Osteoblast (primary cell): ENCODE measurements at places on chromosomes 11 and 22. TPM values are rescaled to one million over a fixed set of nuclear protein-coding genes. Genes with fewer than 3 reads are reported as not detected.

DNA sequence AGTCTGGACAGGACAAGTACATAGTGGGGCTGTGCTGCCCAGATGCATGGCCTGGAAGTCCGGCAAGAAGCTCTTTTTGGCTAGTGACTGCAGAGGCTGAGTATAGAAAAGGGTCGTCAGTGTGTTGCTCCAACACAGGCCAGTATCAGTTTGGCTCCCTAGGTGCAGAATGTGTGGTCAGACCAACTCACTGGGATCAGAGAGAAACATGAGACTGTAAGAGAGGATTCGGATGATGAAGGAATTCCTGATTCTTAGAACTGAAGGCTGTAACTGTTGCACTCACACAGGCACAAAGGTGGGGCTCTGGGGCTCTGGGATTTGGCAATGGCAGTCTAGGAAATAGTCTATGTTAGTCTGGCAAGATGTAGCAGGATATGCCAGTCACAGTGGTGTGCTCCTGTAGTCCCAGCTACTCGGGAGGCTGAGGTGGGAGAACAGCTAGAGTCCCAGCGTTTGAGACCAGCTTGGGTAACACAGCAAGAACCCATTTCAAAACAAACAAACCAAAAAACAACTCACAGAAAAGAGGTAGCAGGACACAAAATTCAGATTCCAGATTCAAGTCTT, 11.1 kb upstream of the UPB1 start:
- H3K4me3 ChIP-seq: no peak overlapping the region
- no peaks in the 10 kb centered on the region for H3K27me3 ChIP-seq
- H3K27ac ChIP-seq: no peak overlapping the region
- H3K4me1 ChIP-seq: peaks cover 31% of the 10 kb centered on the region
- no peaks in the 10 kb centered on the region for H3K36me3 ChIP-seq
- no peak for DNase-seq

MYBPC3 gene
- total RNA-seq: not detected in 2 replicates

DNA sequence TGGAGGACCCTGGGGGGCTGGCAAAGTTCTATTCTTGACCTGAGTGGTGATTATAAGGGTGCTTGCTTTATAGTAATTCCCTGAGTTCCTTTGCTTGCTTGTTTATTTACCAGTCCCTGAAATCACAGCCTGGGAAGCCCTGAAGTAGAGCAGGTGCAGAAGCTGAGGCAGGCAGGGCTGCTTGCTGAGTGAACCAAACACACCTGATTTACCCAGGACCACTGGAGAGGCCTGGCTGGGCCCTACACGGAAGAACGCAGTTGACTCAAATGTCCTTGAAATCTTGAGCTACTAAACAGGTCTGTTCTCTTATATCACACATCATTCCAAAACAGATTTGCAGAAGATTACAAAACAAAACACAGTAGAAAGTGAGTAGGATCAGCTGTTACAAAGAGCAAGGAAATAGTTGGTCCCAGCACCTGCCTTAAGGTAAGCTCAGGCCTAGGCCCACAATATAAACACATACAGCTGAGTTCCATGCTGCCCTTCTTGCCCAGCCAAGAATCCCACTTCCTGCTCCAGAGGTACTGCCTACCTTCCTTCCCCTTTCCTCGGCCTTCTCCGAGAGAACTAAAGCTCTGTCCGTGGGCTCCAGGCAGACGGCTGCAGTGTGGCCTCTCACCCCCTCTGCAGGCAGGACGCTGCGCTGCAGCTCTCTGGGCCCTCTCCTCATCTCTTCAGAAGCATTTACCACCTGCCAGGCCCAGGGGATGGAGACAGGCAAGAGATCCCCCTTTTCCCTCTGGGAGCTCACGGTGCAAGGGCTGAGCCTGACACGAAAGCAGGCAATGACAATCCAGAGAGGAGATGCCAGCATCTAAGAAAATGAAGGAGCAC, 46.1 kb upstream of the SCUBE2 start:
- H3K4me3 ChIP-seq: no peak overlapping the region
- no peak overlapping the region for H3K27ac ChIP-seq
- H3K36me3 ChIP-seq: peaks cover 48% of the 10 kb centered on the region

DNA sequence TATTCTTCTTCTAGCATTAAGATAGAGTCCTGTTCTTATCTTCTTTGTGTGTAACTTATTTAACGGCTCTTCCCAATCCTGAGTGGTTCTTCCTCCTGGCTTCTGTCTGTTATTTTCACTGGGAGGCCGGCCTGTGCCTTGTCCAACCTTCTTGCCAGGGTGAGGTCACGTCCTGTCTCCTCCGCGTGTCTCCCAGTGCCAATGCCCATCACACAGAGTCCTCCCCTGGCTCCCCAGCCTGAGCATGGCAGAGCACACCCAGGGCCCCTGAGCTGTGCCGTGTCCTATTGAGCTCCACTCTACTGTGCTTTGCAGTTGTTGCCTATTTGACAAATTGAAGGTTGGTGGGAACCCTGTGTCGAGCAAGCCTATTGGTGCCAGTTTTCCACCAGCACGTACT, 487.3 kb downstream of the BRD1 start:
- no peaks in the 10 kb centered on the region for H3K4me1 ChIP-seq
- no peak overlapping the region for H3K4me3 ChIP-seq
- H3K27ac ChIP-seq: no peak overlapping the region

DNA sequence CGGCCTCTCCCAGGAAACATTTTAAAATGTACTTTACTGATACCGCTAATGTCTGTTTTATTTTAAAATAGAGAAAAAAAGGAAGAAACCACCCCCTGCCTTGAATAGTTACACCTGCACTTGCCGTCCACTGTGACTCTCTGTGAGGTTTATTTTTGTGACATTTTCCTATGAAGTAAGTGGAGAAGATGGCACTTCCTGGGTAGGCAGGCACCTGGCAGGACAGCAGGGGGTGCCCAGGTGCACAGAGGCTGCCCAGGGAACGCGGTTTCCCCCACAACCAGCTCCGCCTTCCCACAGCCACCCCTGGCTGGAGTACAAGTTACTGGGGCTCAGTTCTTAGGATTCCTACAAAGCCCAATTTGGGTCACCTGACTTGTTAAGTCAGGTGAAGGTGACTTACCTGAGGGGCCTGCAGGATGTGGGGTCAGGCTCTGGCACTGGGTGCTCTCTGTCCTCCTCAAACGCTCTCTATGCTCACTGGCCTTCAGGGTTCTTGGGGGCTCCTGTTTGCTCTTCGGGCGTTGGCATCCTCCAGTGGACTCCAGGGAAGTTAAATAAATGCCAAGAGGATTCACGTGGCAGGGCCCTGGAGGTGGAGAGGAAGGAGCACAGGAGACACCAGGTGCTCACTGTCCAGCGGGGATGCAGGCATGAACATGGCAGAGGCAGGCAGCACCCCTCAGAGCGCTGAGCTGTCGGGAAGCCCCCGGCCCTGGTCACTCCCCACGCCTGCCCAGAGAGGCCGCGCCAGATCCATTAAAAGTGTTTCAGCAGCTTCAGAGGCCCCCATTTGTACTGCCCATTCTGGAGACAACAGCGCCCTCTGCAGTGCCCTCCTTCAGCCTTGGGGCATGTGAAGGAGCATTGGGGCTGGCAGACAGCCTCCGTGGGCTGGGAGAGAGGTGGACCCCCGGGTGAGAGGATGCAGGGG, 1021.2 kb downstream of the TBC1D22A start:
- no peaks in the 10 kb centered on the region for H3K27me3 ChIP-seq
- H3K36me3 ChIP-seq: no peaks in the 10 kb centered on the region
- DNase-seq: no peak
- H3K4me3 ChIP-seq: no peak overlapping the region
- no peaks in the 10 kb centered on the region for H3K4me1 ChIP-seq

GRCh38 chr22:37680191-37680851, 4.9 kb downstream of the LGALS1 start:
- no peak for DNase-seq
- H3K4me3 ChIP-seq: no peak overlapping the region
- H3K27me3 ChIP-seq: no peaks in the 10 kb centered on the region
- peaks cover 16% of the 10 kb centered on the region for H3K4me1 ChIP-seq
- H3K27ac ChIP-seq: peak overlapping the region; percentile 20

B4GALNT4 gene
- total RNA-seq: 0.88 and 2.2 TPM in 2 replicates

GRCh38 chr11:38553148-38553547, 1955.1 kb upstream of the RAG2 start:
- H3K36me3 ChIP-seq: no peaks in the 10 kb centered on the region
- H3K27me3 ChIP-seq: no peaks in the 10 kb centered on the region
- H3K4me3 ChIP-seq: no peak overlapping the region
- H3K4me1 ChIP-seq: no peaks in the 10 kb centered on the region
- H3K27ac ChIP-seq: no peak overlapping the region

- H3K4me3 ChIP-seq: no peak within 1 kb of the TSS
- no peak for DNase-seq
- no peak within 1 kb of the TSS for H3K27ac ChIP-seq
- H3K4me1 ChIP-seq: peaks cover 7% of the 10 kb centered on the region
- H3K36me3 ChIP-seq: no peaks in the 10 kb centered on the region
These were observed at the start of gene IZUMO1R for GRCh38 chr11:94303966-94304958. Gene IZUMO1R, plus strand, starts transcription at chr11:94304580. Its CDS starts 1,057 bp downstream, at chr11:94305637.

DNA sequence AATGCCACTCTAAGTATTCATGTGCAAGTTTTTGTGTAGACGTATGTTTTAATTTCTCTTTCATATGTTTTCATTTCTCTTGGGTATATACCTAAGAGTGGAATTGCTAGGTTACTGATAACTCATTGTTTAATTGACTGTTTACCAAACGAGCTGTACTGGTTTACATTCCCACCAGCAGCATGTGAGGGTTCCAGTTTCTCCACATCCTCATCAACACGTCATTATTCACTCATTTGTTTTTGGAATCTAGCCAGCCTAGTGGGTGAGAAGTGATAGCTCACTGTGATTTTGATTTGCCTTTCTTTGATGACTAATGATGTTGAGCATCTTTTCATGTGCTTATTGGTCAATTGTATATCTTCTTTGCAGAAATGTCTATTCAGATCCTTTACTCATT, 4.0 kb downstream of the ANKRD13D start:
- DNase-seq: peak; percentile 38
- no peaks in the 10 kb centered on the region for H3K27me3 ChIP-seq
- peak overlapping the region; percentile 33 for H3K27ac ChIP-seq
- peaks cover 30% of the 10 kb centered on the region for H3K4me1 ChIP-seq
- H3K4me3 ChIP-seq: no peak overlapping the region

DNA sequence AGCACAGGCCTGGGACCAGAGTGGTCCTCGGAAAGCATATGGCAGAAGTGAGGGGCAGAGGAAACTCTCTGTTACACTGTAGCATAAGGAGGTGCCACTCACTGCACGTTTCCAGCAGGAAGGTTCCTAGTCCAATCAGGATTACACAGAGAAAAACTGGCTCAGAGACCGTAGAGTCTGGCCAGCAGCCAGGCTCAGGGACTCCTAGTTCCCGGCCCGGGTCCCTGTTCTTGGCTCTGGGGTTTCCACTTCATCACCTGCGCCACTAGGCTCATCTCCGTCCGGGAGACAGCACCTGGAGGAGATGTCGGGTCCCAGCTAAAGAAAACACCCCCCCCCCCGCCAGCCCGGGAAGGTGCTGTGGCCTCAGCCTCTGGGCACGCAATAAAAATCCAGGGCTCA, 1.1 kb downstream of the TTLL12 start:
- H3K4me3 ChIP-seq: peak overlapping the region; percentile 71
- peak; percentile 81 for DNase-seq
- no peak overlapping the region for H3K27ac ChIP-seq
- H3K27me3 ChIP-seq: peaks cover 4% of the 10 kb centered on the region
- H3K36me3 ChIP-seq: no peaks in the 10 kb centered on the region
- peaks cover 11% of the 10 kb centered on the region for H3K4me1 ChIP-seq

DNA sequence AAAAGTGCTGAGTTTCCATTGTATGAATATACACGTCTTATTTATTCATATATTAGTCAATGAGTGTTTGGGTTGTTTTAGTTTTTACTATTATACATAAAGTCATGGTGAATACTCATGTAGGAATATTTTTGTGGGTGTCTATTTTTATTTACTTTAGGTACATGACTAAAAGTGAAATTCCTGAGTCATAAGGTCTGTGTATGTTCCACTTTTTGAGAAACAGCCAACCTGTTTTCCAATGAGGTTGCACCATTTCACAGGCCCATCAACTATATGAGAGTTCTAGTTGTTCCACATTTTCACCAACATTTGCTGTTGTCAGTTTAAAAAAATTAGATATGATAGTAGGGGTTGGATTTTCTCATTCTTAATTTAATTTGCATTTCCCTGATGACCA, 6.6 kb upstream of the OR6X1 start:
- no peaks in the 10 kb centered on the region for H3K36me3 ChIP-seq
- DNase-seq: no peak
- no peak overlapping the region for H3K4me3 ChIP-seq
- H3K27me3 ChIP-seq: no peaks in the 10 kb centered on the region

DNA sequence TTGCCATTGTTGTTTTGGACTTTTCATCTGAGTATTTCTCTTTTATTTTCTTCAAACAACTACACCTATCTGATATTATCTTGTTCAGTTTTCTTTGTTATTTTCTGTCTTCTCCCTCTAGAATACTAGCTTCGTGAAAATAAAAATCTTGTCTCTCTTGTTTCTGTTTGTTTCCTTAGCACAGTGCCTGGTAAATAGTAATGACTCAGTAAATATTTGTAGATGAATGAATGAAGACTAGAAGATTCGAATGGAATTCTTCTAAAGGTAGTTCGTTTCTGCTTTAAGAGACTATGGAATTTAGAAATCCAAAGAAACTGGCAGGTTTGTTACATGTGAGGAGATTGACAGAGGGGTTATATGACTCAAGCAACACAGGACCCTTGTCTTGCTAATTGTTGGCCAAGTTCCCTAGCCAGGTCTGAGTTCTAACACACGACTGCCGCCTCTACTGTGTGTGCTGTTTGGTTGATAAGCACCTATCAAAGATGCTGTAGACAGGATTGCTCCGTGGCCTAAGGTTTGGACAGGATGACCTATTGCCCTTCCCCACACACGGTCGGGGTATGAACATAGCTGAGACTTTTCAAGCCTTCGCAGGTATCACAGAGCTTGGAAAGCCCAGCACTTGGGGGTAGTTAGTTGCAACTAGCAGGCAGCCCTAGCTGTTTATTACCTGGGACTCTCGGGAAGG, 831 bp upstream of the TMEM135 start:
- no peaks in the 10 kb centered on the region for H3K36me3 ChIP-seq
- peak overlapping the region; percentile 36 for H3K27ac ChIP-seq
- peak overlapping the region; percentile 97 for H3K4me3 ChIP-seq
- H3K27me3 ChIP-seq: peaks cover 2% of the 10 kb centered on the region

DNA sequence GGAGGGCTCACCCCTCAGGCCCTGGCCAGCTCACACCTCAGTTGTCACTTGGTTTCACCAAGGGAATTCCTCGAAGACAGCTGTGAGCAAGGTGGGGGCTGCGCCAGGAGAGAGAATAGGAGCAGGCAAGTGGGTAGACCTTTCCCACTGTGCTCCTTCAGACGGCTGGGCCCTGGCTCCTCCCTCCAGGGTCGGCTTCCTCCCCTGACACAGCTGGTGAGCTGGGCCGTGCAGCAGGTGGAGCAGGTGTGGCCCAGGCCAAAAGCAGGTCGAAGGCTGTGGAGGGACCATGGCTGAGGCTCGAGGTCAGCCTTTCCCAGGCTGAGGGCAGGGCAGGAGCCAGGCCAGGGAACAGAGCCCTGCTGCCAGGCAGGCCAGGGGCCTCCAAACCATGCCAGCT, 12.5 kb upstream of the MYRF start:
- H3K36me3 ChIP-seq: peaks cover 32% of the 10 kb centered on the region
- H3K27ac ChIP-seq: no peak overlapping the region
- H3K4me3 ChIP-seq: no peak overlapping the region
- H3K4me1 ChIP-seq: no peaks in the 10 kb centered on the region
- no peaks in the 10 kb centered on the region for H3K27me3 ChIP-seq
